ENCODE measurements at places on chromosomes 1 and 21.

- DNase-seq, result no peak
Observed at GRCh38 chr1:56081173-56081572, 498.2 kb downstream of the PLPP3 start.

DNA sequence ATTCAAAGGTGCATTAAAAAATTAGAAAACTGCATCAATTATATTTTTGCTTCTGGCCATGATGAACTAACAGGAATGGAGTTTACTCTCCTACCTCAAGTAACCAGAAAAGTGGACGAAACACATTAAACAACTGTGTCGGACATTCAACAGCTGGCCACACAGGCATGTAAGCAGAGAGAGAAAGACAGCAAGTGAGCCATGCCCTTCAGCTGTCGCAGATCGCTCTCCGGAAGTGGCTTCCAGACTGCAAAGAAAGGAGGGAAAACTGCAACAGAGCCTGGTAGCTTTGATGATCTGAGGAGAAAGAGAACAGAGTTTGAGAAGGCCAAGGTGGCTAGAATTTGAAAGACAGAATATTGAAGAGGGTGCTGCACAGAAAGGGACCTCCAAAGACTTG lies 557.2 kb downstream of the MATN1 start:
- DNase-seq, result no peak

DNA sequence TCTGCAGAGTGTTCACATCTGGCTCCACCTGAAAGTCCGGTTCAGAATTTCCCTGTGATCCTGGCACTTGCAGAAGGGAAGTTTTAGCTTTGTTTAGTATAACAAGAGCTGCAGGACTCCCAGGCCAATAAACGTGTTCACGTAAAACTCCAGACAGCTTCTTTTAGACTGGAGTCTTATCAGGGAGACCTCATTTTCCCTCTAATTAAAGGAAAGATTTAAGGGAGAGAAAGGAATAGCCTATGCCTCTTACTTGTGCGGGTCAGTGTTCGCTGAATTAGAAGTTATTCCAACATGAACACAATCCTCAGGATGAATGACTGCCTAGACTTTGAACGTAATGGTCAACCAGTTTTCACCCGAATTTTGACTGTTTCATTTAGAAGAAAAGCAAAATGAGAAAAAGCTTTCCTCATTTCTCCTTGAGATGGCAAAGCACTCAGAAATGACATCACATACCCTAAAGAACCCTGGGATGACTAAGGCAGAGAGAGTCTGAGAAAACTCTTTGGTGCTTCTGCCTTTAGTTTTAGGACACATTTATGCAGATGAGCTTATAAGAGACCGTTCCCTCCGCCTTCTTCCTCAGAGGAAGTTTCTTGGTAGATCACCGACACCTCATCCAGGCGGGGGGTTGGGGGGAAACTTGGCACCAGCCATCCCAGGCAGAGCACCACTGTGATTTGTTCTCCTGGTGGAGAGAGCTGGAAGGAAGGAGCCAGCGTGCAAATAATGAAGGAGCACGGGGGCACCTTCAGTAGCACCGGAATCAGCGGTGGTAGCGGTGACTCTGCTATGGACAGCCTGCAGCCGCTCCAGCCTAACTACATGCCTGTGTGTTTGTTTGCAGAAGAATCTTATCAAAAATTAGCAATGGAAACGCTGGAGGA lies 202.1 kb upstream of the SGIP1 start:
- no peak for DNase-seq

- peak; percentile 40 for DNase-seq
Observed at GRCh38 chr1:208093754-208094719, 150.1 kb downstream of the PLXNA2 start.

- DNase-seq, result no peak
Observed at GRCh38 chr1:173248247-173248940, 41.3 kb upstream of the TNFSF4 start.

DNA sequence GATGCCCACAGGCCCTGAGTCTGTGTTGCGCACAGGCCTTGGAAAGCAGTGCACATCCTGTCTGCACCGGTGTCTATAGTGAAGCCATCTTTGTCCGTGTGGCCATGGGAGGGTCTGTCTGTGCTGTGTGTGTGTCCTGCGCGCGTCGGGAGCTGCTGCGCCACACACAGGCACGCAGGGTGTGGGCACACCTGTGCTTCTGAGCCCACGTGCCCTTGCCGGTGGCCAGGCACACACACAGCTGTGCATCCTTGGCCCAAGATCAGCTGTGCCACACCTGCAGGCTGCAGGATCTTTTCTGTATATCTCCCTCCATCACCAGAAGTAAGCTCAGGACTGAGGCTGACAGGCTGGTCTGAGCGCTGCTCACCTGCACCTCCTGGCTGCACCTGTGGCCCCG lies 3.2 kb upstream of the SAMD11 start:
- no peak for DNase-seq

GRCh38 chr1:95017775-95018174 lies 55.0 kb downstream of the ALG14 start:
- DNase-seq, result no peak

- DNase-seq, result no peak
Observed at GRCh38 chr1:40662864-40663263, 2.6 kb downstream of the RIMS3 start.

- no peak for DNase-seq
Observed at GRCh38 chr1:162008799-162009198, 14.9 kb downstream of the OLFML2B start.

- no peak for DNase-seq
Observed at GRCh38 chr21:24994717-24995116, 612.6 kb downstream of the MRPL39 start.

GRCh38 chr1:119960501-119960900 lies 64.2 kb upstream of the ADAM30 start:
- no peak for DNase-seq

DNA sequence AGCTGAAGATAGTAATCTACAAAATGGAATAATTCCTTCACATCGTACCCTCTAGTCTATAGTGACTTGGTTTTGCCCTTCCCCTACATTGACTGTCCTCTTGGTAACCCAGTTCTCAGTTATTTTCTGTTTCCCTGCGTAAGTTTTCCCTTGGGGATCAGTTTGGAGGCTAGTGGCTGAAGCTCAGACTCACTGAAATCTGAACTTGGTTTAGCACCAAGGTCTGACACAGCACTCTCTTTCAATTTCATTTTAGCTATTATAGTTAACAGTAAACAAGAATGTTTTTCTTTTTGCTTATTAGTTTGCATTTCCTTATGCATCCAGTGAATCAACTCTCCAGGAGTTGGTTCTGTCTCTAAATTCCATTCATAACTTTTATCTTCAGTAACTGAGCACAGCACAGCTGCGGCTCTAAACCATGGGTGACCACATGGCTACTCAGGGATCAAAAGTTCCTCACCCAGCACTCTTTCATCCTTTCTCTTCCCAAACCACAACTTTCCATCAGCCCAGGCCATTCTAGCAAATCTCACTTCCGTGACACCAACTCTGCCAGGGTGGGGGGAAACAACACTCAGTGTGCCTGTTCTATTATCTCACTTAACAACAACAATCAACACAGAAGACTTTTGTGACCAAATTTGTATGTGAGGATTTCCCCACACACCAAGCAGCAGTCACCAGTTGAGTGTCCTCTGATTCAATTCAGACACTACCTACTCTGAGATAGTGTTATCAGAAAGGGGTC lies 17.6 kb upstream of the IFI6 start:
- no peak for DNase-seq

DNA sequence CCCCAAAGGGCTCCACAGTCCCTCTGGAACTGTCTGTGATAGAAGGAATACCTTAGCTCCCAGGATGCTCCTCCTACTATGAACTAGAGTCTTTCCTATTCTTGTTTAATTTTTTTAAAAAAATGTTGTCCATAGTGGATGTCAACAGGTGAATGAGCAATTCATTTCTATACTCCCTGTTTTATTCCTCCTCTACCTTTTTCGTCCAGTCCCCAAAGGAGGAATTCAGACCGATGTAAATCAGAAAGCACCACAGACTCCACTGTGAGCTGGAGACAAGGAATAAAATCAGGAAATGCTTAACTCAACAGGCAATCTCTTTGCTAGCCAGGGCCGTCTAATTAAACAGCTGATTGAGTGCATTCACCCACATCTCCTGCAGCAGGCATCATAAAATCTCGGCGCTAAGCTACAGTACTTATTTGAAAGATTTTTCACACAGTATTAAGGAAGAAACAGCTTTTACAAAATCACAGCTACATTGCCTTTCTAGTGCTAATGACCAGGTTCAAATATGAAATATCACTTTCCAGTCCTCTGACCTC lies 381.6 kb downstream of the SIPA1L2 start:
- DNase-seq, result no peak

- no peak for DNase-seq
Observed at GRCh38 chr1:24409535-24409934, 4.0 kb downstream of the STPG1 start.

GRCh38 chr1:151579436-151580225 lies 32.2 kb upstream of the SNX27 start:
- no peak for DNase-seq
